ENCODE measurements at places on chromosomes 11 and 22.

DNA sequence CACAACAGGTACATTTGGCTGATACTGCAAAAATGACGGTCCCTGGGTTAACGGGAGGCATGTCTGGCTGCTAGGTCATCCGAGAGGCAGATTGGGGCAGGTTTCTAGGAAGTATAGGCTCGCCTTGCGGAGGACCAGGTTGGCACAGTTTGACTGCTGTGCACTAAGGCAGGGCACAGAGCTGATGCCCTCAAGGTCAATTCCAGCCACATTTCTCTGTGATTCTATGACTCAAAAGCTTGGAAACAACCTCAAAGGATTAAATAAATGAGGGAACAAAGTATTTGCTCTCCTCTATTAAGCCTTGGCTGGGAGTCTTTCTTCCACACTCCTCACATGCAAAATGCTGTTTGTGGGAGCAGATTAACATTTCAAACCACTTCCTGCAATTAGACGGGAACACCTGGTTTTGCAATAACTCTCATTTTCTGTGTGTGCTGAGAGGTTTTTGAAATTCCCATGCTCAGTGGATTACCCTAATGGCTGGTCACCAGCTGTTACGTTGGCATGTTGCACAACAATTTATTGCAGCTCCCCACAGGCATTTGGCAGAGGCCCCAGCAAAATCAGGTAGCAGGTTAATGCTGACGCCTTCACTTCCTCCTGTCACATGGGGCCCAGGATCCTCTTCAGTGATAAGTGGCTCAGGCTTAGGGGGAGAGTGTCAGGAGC, 61.0 kb upstream of the PLET1 start:
- DNase-seq, result no peak

- no peak for DNase-seq
Measured at GRCh38 chr11:76653674-76654284, 16.8 kb downstream of the LRRC32 start.

- no peak for DNase-seq
Measured at GRCh38 chr22:23179381-23180299, 669 bp upstream of the BCR start.

DNA sequence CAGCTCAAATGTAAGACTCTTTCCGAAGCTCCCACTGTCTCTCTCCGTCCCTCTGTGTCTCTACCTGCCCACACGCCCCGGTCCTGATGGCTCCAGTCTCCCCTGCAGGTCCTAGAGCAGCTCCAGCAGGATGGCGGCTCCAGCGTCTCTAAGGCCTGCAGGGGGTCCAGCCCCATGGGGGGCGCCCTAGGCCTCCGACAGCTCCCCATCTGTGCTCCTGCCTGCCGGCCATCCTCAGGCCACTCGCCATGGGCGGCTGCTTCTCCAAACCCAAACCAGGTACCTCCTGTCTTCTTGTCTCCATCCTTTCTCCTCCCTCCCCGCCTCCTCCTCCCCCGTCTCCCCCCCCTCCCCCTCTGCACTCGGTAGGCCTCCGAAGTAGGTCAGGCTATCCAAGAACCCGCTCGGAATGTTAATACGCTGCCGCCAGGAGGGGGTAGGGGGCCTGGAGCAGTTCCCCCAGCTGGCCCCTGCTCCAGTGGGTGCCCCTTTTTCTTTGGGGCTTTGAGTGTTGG, 699 bp downstream of the AIFM3 start:
- no peak for DNase-seq

GRCh38 chr11:2109541-2110019, 29.6 kb downstream of the IGF2 start:
- no peak for DNase-seq

Data from activated gamma-delta T cell treated with Interleukin-2 at 50 U/mL for 16 hours (primary cell).